Pulmonary artery endothelial cell (primary cell): ENCODE measurements at places on chromosomes 4 and X. TPM values are rescaled to one million over a fixed set of nuclear protein-coding genes. Genes with fewer than 3 reads are reported as not detected.

The CT47B1 gene
- not detected in 2 replicates for total RNA-seq

The SRD5A3 gene
- total RNA-seq = 8.6 and 8.7 TPM in 2 replicates

The MAGEA12 gene
- total RNA-seq = not detected in 2 replicates

The OTUD6A gene
- not detected in 2 replicates for total RNA-seq

The CXXC4 gene
- under 0.01 and 0.04 TPM in 2 replicates for total RNA-seq

The IL13RA2 gene
- 0.26 and 0.32 TPM in 2 replicates for total RNA-seq

The ARHGAP10 gene
- total RNA-seq = 18.5 and 28.8 TPM in 2 replicates

The WDR17 gene
- total RNA-seq = under 0.01 and 0.32 TPM in 2 replicates

The THOC2 gene
- 60.8 and 74.7 TPM in 2 replicates for total RNA-seq

The MGARP gene
- 55.8 and 57.2 TPM in 2 replicates for total RNA-seq
